GM04504 (cell line): ENCODE measurements at places on chromosomes 3 and 15.
A peak's percentile ranks its signal among the peaks of the same experiment; 100 is the strongest.

GRCh38 chr3:74561881-74562280 is 52.6 kb downstream of the CNTN3 start:
- peak; percentile 58 for DNase-seq

DNA sequence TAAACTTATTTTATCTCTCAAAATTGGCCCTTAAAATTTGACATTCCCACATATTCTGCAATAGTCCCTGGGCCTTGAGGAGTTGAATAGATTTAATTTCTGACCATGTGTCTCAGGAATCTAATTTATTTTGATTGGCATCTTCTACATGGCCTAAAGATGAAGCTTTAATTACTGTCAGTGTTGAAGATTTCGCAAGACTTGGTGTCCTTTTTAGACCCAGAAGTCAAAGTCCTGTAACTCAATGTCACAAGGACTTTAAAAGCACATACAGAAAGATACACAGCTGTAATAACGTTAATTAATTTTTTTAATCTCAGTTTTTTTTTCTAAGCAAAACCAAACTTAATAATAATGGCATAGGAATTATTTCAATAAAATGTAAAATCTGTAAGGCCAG is 163.9 kb downstream of the SUCNR1 start:
- no peak for DNase-seq

DNA sequence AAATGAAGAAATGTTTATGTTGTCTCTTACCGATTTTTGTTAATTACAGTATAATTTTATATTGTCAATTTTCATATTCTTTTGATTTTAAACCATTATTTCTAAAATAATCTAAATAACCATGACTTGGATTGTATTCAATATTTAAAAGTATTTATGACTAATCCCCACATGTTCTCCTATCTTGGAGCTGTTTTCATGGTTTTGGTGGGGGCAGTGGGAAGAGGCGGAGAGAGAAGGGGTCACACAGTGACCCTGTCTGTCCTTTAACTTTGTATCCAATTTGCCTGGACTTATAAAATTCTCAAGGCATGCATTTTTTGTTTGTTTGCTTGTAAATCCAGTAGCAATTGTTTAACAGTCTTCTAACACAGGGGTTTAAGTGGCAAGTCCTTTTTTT is 407.4 kb downstream of the NTRK3 start:
- DNase-seq = no peak

GRCh38 chr3:66415867-66416428 is 84.9 kb downstream of the LRIG1 start:
- no peak for DNase-seq

DNA sequence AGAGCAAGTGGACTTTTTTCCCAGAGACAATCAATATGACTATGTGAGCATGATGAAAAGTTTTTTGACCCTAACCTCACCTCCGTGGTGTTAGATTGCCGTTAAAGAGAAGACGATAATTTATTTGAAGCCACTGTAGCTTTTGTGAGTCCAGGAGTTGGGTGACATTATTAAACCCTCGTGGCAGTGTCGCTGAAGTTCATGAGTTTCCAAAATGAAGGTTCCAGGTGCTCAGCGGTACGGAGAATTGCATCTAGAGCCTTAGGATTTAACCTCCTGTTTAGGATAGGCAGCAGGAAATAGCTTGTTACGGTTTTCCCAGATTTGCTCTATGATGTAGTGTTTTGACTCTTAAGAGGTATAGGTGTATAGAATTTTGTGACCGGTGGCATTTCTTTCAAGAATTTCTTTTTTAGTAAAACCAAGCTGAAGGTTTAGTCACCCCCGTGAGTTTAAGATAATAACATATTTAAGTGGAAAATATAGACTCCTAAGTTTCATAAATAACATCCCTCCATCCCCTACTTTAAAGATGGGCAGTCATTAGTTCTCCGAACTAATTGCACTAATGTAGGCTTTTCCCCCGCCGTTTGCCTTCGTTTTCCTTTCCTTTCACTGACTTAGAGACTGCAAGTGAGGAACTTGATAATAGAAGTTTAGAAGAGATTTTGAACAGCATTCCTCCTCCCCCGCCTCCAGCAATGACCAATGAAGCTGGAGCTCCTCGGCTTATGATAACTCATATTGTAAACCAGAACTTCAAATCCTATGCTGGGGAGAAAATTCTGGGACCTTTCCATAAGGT is 2.0 kb downstream of the SMC4 start:
- DNase-seq = no peak

GRCh38 chr3:171186817-171187500 is 160.4 kb upstream of the SLC2A2 start:
- DNase-seq = no peak

GRCh38 chr15:66169625-66170024 is 83.9 kb downstream of the MEGF11 start:
- DNase-seq = no peak

DNA sequence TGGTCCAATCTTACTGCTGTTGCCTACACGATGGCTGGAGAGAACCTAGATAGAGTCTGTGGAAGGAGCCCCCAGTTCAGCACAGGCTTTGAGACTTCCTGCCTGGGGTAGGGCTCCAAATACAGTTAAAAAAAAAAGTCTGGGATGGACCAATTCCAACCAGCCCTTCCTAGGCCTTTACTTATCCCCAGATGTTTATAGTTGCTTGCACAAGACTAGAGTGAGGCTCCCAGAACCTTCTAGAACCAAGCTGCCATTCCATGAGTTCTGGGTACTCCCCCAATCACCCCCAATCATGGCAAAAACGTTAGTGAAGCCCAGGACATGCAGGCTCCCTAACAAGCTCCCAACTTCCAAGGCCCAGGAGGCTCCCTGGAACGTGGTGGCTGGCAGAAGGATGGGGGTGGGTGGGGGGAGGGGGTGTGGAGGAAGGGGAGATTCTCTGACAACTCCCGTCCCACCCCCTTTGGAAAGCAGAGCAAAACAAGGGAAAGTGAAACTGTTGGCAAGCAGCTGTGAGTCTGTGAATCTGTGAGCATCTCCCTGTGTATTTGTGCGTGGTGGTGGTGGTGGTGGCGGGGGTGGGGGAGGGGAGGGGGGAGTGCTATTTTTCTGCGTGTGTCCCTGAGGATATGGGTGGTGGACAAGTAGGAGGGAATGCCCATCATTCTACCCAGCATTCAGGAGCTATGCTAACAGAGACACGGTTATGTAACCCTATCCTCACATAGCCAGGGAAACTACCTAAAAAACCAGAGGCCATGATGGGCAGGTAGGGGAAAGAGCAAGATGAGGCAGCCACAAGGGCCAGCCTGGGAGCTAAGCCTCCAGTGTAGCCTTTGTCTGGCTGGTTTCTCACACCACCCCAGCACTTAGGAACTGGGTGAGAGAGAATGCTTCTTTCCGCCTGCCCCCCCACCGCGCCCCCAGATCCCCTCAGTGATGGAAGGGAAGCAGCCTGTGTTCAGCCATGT is 2.0 kb downstream of the MST1R start:
- DNase-seq = no peak

DNA sequence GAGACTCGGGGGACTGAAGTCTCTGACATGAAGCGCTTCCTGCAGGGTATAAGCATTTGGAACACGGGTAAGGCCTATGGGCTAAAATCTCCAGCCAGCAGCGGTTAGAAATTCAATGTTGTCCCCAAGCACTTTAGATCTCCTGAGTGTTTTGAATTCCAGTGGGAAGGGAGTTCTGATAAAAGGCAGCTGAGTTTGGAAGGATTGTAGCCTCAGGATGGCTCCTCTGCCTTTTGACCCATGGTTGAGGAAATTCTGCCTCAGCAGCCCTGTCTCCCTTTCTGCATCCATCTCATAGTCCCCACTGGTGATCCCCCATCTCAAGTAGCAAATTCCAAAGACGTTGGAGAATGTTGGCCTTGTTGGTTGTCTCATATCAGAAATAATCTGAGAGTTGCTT is 24.2 kb upstream of the HACD2 start:
- DNase-seq = no peak

DNA sequence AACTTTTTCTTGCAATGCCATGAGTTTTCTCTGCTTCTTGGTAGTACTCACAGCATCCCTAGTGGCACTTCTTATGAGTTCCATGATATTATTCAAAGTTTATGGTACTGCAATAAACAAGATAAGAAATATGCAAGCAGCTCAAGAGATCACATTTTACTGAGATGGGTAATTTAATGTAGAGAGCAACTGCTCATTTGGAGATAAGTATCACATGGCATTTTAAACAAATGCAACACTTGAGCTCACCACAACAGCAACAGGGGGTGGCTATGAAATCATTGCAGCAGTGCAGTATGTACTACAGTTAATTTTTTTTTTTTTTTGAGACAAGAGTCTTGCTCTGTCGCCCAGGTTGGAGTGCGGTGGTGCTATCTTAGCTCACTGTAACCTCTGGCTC is 85.1 kb downstream of the WDR49 start:
- no peak for DNase-seq

- DNase-seq = no peak
Measured at GRCh38 chr3:4523710-4524698, 30.9 kb downstream of the ITPR1 start.

DNA sequence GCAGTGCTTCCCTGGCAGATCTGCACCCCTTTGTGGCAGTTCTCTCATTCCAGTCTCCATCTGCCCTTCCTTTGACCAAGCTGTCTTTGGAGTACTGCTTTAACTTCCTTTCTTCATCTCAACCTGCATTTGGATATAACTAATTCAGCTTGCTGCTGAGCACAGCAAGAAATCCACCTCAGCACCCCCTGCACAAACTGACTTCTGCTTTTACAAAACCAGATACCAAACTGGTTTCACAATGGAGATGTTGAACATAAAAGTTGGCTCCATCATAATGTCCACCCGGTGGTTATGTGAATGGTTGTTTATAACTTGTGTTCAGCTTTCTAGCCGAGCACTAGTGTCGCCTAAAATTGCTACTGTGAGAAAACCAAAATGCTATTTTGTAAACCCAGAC is 341.1 kb upstream of the SEMA6D start:
- DNase-seq = no peak

DNA sequence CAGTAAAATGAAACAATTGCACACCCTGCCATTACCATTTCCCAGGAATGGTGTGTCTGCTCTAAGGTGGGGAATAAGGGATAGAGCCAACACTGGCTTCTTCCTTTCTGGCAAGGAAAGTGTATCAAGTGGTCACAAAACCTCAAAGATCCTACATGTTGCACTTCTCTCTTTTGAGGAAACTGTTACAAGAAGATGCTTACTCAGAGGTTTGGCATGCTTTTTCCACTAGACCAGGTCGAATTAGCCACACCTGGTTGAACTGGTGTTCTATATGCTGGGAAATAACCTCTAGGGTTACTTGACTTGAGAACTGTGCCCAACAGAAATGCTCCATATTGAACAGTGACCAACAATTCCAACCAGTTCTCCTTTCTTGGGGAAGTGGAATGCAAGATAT is 102.9 kb downstream of the LRRN1 start:
- no peak for DNase-seq

DNA sequence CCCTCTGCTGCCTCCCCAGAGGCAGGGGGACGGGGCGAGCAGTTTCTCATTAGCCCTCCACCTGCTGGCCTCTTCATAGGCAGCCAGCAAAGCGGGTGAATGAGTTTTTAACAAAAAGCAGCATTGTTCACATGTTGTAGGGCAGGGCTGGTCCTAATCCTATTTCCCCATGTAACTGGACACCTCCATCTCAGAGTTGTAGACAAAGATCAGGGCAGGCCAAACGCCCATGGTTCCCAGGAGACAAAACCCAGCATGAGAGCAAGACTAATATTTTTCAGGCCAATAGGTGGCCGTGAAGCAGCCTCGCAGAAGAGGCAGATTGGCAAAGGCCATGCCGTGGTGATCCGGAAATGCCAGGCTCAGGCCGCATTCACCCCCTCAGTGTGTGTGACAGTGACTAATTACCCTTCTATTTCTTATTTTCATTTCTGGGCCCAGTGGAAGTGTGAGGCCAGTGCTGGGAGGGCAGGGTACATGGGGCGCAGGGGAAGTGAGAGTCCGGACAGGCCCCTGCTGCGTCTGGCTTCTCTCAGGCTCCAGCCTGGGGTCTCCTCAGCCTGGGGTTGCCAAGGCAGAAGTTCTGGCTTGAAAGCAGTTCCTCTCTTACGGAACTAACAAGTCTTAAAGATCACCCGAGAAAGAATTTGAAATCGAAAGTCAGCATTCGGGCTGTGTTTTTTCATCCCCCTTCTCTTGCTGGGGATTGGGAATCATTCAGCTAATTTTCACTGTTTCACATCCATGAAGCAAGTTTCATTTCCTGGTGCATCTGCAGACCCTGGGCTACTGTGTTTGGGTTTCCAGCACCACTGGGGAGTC is 64.8 kb downstream of the BOC start:
- peak; percentile 75 for DNase-seq

DNA sequence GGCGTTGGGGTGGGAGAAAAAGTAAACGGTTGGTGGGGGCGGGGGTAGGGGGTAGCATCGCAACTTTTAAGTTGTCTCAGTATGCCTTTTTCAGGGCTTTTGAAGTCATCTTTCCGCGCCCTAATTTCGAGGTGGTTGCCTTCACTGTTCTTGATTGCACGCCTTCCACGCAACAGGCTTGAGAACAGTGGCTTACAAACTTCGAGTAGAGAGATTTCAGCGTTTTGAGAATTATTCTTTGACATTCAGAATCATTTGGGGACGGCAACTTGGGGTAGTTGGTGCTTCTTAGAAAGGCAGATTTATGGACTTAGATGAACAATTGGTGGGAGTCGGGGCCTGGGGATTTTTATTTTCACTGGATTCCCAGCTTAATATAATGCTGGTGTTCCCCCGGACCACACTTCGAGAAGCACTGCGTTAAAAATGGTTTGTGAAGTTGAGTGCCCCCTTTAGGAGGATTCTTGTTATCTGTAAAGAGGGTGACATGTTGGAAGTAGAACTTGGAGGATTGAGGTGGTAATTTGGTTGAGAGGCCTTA is 880 bp downstream of the PPP4R2 start:
- no peak for DNase-seq
